CD4-positive, alpha-beta T cell treated with Interleukin-17A for 1 hour (primary cell): ENCODE measurements at places on chromosomes 3 and 15.

DNA sequence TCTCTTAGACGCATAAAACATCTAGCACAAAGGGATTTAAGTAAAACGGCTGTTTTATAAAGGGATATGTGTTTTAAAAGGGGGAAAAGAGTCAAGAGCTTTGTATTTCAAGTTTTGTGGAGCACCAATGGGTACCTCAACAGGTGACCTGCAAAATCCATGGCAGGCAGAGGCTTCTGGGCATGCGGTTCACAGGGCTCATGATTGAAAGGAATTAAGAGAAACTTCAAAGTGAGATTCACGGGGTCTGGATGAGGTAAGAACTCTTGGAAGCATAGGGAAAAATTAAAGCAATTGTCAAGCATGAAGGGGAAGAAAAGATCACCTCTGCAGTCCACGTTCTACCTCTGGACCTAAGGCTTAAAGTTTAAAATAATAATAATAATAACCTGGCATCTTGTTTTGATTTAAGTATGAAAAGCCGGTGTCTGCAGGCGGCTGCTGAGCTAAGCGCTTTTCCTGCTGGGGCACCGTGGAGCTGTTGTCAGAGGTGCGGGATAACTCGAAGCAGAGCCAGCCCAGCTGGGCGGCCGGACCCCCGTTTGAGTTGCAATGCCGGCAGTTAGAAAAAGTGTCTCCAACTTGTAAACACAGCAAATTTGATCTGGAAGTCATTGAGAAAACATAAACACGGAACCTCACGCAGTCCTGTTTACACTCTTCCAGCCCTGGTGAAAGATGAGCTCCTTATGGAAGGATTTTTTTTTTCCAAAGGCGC, 40.5 kb downstream of the HES1 start:
- no peak for DNase-seq

DNA sequence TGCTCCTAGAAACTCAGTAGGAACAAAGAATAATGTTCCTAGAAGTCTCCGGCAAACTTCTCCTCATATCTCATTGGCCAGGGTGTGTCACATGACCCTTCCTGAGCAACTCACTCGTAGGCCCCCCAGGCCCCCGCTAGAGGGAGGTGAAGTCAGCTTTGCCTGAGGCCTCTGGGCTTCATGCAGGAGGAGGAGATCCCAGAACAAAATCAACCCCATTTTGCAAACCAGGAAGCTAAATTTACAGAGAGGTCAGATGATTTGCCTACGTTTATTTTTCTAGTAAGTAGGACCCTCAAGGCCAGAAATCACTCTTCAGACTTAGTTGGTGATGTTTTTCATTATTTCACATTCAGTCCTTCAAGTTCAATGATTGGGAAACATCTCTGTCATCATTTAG, 99.1 kb downstream of the SSR3 start:
- no peak for DNase-seq

DNA sequence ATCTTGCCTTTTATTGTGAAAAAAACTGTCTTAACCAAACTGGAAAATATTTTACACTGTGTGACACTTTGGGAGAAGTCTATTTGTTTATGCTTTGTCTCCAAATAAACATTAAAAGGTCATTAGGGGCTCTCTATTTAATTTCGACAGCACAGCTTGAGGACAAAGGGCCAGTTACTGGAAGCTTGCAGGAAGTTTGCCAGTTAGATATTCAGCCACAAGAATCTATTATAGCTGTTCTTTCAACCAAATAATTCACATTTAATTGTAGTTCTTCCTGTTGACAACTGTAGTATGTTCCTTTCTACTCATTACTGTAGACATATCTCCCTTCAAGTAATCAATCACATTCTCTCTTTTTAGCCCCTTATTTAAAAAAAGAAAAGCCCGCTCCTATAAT, 6.1 kb downstream of the CP start:
- no peak for DNase-seq

DNA sequence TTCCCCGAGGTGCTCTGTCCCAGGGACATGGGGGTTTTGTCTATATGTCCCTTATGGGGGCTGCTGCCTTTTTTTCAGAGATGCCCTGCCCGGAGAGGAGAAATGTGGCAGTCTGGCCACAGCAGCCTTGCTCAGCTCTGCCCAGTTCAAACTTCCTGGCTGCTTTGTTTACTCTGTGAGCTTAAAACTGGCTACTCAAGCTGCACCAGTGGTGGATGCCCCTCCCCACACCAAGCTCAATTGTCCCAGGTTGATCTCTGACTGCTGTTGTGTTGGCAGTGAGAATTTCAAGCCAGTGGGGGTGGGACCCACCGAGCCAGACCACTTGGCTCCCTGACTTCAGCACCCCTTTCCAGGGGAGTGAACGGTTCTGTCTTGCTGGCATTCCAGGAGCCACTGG, 188.9 kb downstream of the STXBP5L start:
- DNase-seq: no peak

DNA sequence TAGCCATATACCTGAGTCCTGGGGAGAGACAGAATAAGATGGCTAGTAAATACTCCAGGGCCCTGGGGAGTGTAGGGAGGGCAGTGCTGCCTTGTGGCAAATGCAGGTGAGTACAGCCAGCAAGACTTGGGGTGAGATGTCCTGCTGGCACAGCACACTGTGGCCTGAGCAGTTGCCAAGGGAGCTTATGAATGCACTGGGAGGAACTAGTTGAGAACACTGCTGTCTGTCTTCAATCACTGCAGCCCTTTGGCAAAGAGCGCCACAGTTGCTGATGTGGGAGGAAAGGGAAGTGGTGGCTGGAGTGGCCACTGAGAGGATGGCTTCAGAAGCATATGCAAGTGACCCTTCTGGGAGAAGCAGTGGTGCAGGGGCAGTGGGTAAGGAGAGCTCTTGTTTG, 264.6 kb downstream of the RORA start:
- DNase-seq: no peak
